ENCODE measurements at places on chromosomes 3 and 15. TPM values are rescaled to one million over a fixed set of nuclear protein-coding genes. Genes with fewer than 3 reads are reported as not detected.
A peak's percentile ranks its signal among the peaks of the same experiment; 100 is the strongest.

- DNase-seq = peak; percentile 38
These were observed 55.7 kb downstream of the PCCB start for GRCh38 chr3:136305879-136306278.

- no peak for DNase-seq
These were observed 164.5 kb downstream of the ZMAT3 start for GRCh38 chr3:178907081-178907480.

CLDN16 gene
- 0.08 TPM for polyA plus RNA-seq

GRCh38 chr3:76436894-76437293 is 603.0 kb upstream of the ROBO2 start:
- DNase-seq = no peak

EIF4E3 gene
- 1.8 TPM for polyA plus RNA-seq

- no peak for DNase-seq
These were observed 12.2 kb downstream of the MAN2A2 start for GRCh38 chr15:90915216-90915807.

GOLGA8M gene
- 0.18 TPM for polyA plus RNA-seq
